HT1080 (cell line): ENCODE measurements at places on chromosomes 11 and 22. TPM values are rescaled to one million over a fixed set of nuclear protein-coding genes. Genes with fewer than 3 reads are reported as not detected.

The SLC22A25 gene
- total RNA-seq, result not detected in 2 replicates

- DNase-seq, result no peak
Observed at GRCh38 chr22:40718250-40719204, 39.2 kb downstream of the MCHR1 start.

DNA sequence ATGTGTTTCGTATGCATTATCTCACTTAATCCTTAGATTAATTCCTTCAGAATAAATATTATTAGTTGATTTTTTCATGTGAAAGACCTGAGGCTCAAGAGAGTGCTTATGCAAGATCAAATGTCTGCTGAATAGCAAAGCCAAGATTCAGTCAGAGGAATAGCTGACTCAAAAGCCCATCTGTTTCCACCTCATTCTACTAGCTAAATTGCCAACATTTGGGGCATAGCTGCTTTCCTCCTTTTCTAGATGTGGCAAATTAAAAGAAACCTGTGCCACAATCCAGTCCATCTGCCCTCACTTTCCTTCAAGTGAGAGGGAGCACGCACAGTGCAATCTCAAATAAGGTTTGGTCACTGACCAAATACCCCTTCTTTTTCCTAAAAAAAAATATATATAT lies 121.1 kb downstream of the PAX6 start:
- DNase-seq, result no peak

DNA sequence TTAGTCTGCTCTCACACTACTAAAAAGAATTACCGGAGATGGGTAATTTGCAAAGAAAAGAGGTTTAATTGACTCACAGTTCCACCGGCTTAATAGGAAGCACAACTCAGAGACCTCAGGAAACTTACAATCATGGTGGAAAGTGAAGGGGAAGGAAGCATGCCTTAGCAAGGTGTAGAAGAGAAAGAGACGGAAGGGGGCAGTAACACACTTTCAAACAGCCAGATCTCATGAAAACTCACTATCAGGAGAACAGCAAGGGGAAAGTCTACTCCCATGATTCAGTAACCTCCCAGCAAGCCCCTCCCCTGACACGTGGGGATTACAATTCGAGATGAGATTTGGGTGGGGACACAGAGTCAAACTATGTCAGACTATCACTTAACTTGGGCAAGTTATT lies 236.6 kb upstream of the ANO3 start:
- DNase-seq, result peak; percentile 11

- no peak for DNase-seq
Observed at GRCh38 chr11:117823294-117823945, 1.1 kb downstream of the FXYD2 start.

GRCh38 chr11:101482556-101483124 lies 101.2 kb downstream of the TRPC6 start:
- DNase-seq, result no peak

The DDT gene
- 380 and 441 TPM in 2 replicates for total RNA-seq

- no peak for DNase-seq
Observed at GRCh38 chr11:42806191-42806590, 505.6 kb upstream of the API5 start.

DNA sequence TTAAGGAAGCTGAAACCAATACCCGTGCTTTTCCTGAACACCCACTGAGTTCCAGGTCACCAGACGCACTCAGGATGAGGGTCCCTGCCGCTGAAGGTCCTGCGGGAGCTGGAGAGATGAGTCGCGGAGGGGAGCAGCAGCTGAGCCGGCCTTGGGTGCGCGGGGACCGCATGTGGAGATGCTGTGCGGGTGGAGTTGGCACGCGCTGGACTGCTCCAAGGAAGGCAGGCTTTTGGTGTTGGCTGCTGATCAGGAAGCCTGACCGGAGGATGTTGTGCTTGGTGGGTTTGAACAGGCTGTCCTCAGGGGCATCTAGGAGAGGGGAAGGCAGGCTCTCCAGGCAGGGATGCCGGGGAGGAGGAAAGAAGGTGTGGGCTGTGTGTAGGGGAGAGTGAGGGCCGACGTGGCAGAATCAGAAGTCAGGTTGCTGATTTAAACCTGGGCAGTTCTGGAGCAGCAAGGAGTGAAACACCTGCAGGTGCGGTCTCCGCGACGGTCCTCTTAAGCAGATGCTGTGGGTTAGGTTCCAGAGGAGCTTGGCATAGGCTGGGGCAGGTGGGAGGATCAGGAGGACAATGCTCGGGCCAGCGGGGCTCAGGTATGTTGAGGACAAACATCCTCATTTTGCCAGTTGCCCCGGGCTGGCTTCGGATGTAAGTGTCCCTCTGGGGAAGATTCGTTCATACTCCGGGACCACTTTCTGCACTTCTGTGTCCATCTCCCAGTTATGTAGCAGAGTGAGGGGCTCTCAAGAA lies 197.5 kb upstream of the B3GAT1 start:
- DNase-seq, result no peak

DNA sequence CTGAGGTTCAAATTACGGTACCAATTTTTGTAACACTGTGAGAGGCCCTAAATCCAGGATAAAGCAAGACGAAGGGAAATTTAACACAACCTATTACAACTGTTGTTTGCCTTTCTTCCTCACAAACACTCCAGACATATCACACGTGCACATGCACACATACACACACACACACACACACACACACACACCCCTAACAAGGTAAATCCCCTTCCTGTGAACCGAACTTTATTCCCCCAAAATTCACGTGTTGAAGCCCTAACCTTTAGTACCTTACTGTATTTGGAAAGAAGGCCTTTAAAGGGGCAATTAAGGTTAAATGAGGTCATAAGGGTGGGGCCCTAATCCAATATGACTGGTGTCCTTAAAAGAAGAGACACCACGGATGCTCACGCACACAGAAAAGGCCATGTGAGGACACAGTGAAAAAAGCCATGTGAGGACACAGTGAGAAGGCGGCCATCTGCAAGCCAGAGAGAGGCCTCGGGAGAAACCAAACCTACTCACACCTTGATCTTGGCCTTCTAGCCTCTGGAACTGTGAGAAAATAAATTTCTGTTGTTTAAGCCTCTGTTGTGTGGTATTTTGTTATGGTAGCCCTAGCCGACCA lies 1.8 kb downstream of the SERGEF start:
- DNase-seq, result no peak

- no peak for DNase-seq
Observed at GRCh38 chr11:130549393-130549999, 101.1 kb downstream of the ADAMTS15 start.

DNA sequence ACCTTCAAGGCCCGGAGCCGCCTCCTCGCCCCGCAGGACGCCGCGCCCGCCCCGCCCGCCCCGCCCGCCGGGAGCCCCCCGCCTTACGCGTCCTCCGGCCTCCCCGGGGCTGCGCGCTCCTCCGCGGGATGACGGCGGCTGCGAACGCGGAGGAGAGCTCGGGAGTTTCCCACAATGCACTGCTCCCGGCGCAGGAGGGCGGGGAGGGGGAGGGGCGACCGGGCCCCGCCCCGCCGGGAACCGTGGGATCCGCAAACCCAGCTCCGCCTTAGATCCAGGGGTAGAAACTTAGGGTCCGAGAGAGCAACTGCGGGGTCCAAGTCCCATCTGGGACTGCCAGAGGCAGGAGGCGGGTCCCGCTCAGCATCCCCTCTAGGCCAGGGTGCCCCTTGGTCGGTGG lies at the start of gene CEND1:
Gene CEND1 (minus strand): TSS at position 148 of the 400 bp plus-strand sequence. CDS start 1,514 bp downstream, outside the sequence.
- no peak for DNase-seq

DNA sequence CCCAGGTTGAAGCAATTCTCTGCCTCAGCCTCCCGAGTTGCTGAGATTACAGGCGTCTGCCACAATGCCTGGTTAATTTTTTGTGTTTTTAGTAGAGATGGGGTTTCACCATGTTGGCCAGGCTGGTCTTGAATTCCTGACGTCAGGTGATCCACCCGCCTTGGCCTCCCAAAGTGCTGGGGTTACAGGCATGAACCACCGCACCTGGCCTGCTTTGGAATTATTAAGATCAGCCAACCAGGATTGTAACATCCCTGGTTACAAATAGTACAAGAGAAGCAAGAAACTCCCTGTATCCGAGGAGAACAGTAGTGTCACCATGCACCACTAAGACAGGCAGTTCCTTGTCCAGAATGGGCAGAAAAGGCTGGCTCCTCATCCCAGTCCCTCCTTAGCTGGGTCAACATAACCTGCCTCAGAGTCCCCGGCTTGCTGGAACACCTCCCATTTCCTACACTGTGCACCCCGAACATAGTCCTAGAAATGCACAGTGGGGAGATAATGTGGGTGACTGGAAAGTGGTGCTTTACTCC lies 77.2 kb upstream of the INCENP start:
- no peak for DNase-seq

DNA sequence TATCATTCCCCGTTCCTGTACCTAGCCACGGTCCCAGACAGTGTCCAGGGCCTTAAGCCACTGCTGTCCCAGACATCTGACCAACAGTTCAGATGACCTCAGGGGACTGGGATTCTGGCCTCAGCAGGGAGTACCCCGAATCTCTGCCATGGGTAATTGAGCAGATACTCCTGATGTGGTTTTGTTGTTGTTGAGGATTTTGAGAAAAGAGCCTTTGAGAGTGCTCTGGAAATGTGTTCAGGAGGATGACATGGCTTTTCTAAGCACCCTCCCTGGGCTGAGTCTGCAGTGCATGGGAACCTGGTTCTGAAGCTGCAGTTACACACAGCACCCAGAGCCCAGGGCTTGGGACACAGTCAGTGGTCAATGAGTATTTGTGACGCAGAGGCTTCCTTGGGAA lies 30.4 kb downstream of the ADAMTS15 start:
- no peak for DNase-seq

DNA sequence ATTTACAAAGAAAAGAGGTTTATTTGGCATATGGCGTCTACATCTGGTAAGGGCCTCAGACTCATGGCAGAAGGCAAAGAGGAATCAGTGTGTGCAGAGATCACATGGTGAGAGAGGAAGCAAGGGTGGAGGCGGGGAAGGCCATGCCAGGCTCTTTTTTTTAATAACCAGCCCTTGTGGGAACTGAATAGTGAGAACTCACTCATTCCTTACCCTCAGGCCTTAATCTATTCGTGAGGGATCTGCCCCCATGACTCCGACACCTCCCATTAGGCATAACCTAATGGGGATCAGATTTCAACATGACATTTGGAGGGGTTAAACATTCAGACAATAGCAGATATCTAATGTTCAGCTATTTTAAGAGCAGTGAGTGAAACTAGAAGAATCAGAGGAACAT lies 55.7 kb downstream of the ATM start:
- no peak for DNase-seq

The KREMEN1 gene
- total RNA-seq, result 0.92 and 2.7 TPM in 2 replicates

GRCh38 chr22:45169591-45170466 lies 6.1 kb downstream of the NUP50 start:
- DNase-seq, result no peak

- DNase-seq, result no peak
Observed at GRCh38 chr11:8533332-8533731, 60.7 kb downstream of the STK33 start.

The CREB3L1 gene
- 3.3 and 5.1 TPM in 2 replicates for total RNA-seq

DNA sequence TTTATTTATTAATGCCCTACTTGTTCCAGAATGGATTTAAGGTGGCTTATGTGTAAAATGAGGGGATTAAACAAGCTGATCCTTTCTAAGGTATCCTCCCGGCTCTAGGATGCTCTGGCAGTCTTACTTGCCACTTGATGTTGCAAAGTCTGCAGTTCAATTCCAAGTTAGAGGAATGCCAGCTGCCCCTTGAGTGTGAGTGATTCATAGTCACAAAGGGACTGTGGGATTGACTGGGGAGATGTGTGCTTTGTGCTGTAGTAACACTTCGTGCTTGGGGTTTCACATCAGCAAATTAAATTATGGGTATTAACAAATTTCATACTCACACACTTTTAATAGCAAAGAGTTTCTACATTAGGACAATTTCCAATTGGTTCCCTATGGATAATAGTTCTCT lies 550.8 kb upstream of the CADM1 start:
- no peak for DNase-seq

The NLRP14 gene
- total RNA-seq, result not detected in 2 replicates

DNA sequence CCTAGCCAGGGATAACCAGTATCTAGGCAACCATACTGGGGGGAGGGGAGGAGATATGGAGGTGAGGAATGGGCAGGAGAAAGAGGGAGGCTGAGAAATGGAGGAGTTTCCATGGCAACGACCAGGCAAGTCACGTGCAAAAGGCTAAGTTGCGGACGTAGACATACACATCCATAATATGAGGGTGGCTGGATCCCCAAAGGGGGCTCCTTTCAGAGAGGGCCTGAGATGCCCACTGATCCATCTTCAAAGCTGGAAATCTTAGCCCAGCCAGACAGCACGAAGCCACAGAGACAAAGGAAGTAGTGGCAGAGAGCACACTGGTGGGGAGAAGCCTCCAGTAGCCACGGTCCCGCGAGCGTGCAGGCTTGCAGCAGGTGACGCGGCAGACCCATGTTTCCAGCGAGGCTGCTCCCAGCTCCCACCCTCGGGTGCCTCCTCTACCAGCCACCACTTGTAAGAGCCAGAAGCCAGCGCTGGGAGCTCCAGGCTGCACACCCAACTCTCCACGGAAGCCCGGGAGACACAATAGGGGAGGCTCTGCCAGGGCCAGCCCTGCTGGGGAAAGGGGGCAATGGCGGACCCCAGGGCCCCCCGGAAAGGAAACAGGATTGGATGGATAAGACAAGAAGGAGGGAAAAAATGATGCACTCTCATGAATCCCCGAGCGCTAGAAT lies 938 bp downstream of the FXYD6 start:
- DNase-seq, result no peak

The ANKK1 gene
- total RNA-seq, result not detected in 2 replicates

The SAA2 gene
- total RNA-seq, result 0.29 TPM in 1 of 2 replicates, not detected in the other

DNA sequence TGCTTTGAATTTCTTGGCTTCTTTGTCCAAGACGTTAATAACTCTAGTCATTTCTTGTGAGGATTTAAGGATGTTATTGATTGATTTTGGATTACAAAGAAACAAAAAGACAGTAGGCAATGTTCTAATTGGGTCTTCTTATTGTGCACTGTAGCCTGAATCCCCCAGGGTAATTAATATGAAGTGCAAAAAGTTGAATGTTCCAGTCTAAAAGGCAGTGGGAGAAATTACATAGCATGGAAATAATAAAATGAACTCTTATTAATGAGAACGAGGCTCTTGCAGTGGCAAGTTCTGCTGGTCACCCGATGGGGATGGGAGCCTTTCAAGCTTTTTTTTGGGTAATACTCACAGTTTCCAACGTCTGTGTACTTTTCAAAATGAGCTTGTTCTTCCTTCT lies 45.6 kb downstream of the UBASH3B start:
- DNase-seq, result no peak

DNA sequence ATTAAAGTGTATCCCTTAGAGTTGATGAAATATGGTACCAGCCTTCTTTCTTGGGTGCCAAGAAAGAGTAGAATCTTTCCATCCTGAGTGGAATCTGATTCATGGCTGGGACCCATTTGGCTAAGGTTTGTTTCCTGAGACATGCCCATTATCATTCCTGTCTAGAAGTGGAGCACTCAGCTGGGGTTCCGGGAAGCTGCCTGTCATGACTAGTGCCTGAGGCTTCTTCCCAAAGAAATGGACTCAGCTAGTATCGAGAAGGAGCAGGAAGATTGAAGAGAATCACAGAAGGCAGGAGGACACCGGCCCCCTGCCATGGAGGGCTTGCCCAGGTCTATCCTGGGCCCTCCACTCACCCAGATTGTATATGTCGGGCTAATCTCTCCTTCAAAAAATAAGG lies 57.6 kb downstream of the KREMEN1 start:
- DNase-seq, result no peak

- no peak for DNase-seq
Observed at GRCh38 chr11:80451105-80451504, 1010.3 kb upstream of the TENM4 start.

- no peak for DNase-seq
Observed at GRCh38 chr11:46421257-46421880, 29.8 kb upstream of the CHRM4 start.
